ENCODE measurements at places on chromosomes 4 and X.

GRCh38 chrX:12874581-12874980 lies 7.7 kb downstream of the TLR7 start:
- DNase-seq = no peak

- DNase-seq = no peak
Measured at GRCh38 chrX:63708801-63709200, 76.2 kb downstream of the ARHGEF9 start.

DNA sequence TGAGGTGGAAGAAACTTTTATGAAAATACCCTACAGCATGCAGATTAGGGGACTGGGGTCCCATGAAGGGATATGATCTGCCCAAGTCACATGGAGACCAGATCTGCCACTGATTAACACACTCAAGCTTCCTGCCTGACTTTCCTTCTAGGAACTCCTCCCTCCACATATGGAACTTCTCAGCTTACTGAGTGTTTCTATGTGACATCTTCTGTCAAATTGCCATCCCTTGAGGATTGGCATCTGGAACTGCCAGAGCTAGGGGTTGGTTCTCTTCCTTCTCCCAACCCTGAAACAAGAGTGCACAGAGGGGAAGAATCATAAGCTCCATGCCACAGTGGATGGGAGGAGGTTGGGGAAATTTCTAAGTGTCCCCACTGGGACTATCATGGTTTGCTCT lies 150.6 kb upstream of the MBNL3 start:
- no peak for DNase-seq

- no peak for DNase-seq
Measured at GRCh38 chr4:47642191-47642830, 157.2 kb downstream of the ATP10D start.

- no peak for DNase-seq
Measured at GRCh38 chr4:182604953-182605352, 312.2 kb downstream of the DCTD start.

GRCh38 chrX:26908218-26908617 lies 554.9 kb downstream of the PPP4R3C start:
- no peak for DNase-seq

- no peak for DNase-seq
Measured at GRCh38 chr4:124188595-124188994, 523.9 kb downstream of the ANKRD50 start.
